Vagina (tissue), 2 donors: ENCODE measurements at places on chromosomes 7 and 10. TPM values are rescaled to one million over a fixed set of nuclear protein-coding genes. Genes with fewer than 3 reads are reported as not detected.

The CCL24 gene
- not detected for total RNA-seq

The PAX4 gene
- total RNA-seq: not detected

The CHRM2 gene
- 1.2 TPM for total RNA-seq

The MTERF1 gene
- total RNA-seq: 8.1 TPM

The KIAA1549 gene
- 2.9 TPM for total RNA-seq

The ZNF804B gene
- total RNA-seq: not detected

The MAP3K8 gene
- 16.5 TPM for total RNA-seq

The BICC1 gene
- 15.2 TPM for total RNA-seq

DNA sequence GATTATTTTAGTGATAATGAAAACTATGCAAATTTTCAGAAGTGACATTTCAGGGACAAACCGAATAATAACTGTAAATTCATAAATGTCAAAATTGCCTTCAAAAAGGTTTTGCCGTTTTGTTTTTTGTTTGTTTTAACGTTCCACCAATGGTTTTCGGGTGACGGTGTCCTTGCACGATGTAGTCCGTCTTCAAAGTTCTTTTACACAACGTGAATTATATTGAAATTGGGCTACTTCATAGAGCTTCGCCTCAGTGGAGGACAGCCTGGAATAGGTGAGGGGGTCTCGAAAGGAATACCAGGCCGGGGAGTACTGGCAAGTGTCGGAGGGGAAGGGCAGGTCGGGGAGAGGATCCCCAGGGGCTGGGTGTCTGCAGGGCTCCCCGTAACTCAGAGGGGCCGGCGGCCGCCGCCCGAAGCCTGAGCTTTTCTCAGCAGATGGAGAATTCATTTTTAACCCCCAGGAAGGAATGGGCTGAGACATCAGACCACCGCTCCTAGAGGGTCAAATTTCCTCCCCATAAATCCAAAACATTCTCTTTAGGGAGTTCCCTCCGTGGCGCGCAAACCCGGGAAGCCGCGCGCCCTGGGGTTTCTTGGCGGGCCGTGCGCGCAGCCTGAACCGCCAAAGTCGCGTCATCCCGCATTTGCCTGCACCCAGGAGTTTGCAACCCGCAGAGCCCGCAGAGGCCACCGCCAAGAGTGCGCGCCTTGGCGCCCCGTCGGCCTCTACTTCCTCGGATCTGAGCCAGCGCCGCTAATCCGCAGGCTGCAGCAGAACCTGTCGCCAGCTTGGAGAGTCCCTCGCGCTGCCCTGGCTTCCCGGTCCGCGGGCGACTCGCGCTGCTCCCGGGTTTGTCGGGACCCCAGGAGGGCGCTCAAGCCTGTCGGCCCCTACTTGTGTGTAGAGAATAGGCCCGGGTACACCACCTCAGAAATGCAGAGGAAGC is 17.3 kb upstream of the EVX1 start:
- no peak overlapping the region for H3K27ac ChIP-seq
- no peak for DNase-seq
- H3K4me3 ChIP-seq: no peak overlapping the region
- no peaks in the 10 kb centered on the region for H3K36me3 ChIP-seq
- no peaks in the 10 kb centered on the region for H3K27me3 ChIP-seq

DNA sequence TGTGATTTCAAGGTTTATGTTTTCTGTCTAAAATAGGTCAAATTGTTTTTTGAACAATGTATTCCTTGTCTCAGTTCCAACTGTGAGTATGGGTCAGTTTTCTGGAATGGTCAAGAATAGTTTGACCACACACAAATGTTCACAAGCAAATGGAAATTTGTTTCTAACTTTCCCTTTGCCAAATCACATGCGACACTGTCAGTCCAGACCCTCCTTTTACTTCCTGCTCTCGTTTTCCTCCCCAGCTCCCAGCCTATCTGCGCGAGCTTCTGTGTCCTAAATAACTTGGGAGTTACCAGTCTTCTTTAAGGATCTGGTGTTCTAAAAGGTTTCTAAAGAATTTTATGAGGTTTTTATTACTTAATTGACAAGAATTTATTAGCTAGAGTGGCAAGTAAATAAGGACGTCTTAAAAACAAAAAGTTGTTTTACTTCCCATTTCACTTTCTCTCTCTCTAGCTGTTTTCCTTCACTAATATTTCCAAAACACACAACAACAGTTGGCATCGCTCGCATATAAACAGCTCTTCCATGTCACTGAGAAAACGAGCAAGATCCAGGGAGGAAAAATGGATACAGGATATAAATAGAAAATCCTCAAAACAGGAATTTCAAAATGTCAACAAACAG is 266.1 kb upstream of the KLF6 start:
- H3K4me1 ChIP-seq: peaks cover 33% of the 10 kb centered on the region
- H3K27ac ChIP-seq: peak overlapping the region; percentile 84
- H3K27me3 ChIP-seq: no peaks in the 10 kb centered on the region
- H3K36me3 ChIP-seq: no peaks in the 10 kb centered on the region
- peak overlapping the region; percentile 29 for H3K4me3 ChIP-seq

- H3K36me3 ChIP-seq: no peaks in the 10 kb centered on the region
- H3K27me3 ChIP-seq: no peaks in the 10 kb centered on the region
- peak overlapping the region; percentile 12 for H3K4me3 ChIP-seq
- peak overlapping the region; percentile 78 for H3K27ac ChIP-seq
- peaks cover 99% of the 10 kb centered on the region for H3K4me1 ChIP-seq
Measured at GRCh38 chr10:71981015-71981875, 17.1 kb downstream of the CHST3 start.

DNA sequence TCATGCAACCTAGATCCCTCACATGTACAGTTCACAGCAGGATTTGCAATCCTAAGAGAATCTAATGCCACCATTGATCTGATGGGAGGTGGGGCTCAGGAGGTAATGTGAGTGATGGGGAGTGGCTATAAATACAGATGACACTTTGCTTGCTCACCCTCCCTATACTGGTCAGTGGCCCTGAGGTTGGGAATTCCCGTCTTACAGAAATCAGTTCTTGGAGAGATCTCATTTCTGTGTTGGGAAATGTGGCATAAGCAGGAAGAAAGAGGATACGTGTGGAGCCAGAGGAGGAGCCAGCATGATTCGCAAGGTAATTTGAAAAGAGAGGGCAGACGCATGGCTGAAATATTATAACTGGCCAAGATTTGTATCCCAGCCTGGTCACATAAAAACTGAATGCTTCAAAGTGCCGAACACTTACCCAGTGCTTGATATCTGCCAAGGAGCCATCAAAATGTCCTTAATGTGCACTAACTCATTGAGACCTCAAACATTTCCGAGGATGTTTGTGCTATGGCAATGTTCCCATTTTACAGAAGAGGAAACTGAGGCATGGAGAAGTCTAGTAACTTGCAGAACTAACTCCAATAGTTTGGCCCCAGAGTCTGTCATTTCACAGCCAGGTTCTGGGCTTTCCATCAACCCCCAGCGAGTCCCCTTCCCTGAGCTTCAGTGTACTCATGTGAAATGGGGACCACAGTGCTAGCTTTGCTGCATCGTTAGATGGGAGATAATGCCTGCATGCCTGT is 5.5 kb upstream of the IKZF1 start:
- no peaks in the 10 kb centered on the region for H3K4me1 ChIP-seq
- H3K36me3 ChIP-seq: no peaks in the 10 kb centered on the region
- DNase-seq: no peak
- no peak overlapping the region for H3K4me3 ChIP-seq
- no peak overlapping the region for H3K27ac ChIP-seq
- no peaks in the 10 kb centered on the region for H3K27me3 ChIP-seq

GRCh38 chr10:74163319-74164068 is 12.5 kb downstream of the ADK start:
- H3K4me1 ChIP-seq: peaks cover 14% of the 10 kb centered on the region
- DNase-seq: no peak
- no peak overlapping the region for H3K4me3 ChIP-seq
- no peaks in the 10 kb centered on the region for H3K36me3 ChIP-seq
- H3K27me3 ChIP-seq: no peaks in the 10 kb centered on the region

GRCh38 chr10:46057038-46057437 is 11.0 kb upstream of the MSMB start:
- DNase-seq: no peak
- H3K27me3 ChIP-seq: no peaks in the 10 kb centered on the region
- no peaks in the 10 kb centered on the region for H3K4me1 ChIP-seq
- H3K4me3 ChIP-seq: no peak overlapping the region

DNA sequence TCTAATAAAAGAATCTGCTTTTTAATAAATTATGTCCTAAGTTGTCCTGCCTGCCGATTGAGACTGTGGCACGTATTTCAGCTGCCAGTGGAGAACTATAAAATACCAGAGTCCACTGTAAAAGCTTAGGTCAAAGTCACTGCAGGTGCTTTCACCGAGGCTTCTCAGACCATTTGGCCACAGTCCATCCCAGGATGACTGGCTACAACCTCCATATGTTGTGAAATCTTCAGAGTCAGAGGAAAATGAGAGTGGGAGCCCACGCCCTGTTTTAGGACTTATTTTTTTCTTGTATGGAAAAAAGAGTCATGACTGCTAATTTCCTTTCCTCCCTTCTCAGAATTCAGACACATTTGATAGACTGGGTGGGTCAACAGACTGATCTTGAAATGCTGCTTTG is 182.9 kb downstream of the ANK3 start:
- no peaks in the 10 kb centered on the region for H3K4me1 ChIP-seq
- no peak overlapping the region for H3K27ac ChIP-seq
- no peaks in the 10 kb centered on the region for H3K27me3 ChIP-seq

- no peaks in the 10 kb centered on the region for H3K27me3 ChIP-seq
- H3K36me3 ChIP-seq: no peaks in the 10 kb centered on the region
- H3K4me1 ChIP-seq: peaks cover 30% of the 10 kb centered on the region
- H3K27ac ChIP-seq: peak overlapping the region; percentile 24
- DNase-seq: no peak
- no peak overlapping the region for H3K4me3 ChIP-seq
Measured at GRCh38 chr10:111392910-111393309, 316.1 kb downstream of the ADRA2A start.

GRCh38 chr7:51265066-51265907 is 51.3 kb downstream of the COBL start:
- no peak for DNase-seq
- H3K27me3 ChIP-seq: no peaks in the 10 kb centered on the region
- no peak overlapping the region for H3K27ac ChIP-seq

DNA sequence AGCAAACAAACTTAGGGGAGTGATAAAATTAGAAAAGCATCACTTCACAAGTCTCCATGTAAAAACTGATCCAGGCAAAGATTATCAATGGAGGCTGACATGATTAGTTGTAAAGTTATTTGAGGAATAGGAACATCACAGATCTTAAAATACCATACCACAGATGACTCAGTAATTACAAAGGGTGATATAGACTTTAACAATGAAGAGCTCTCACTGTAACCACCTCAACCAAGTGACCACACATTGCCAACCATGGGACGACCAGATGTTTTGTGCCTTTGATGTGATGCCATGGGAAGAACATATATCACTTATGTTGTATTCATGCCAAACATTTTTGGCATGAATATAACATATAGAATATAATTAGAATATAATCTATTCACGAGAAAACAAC is 11.7 kb downstream of the AASS start:
- DNase-seq: no peak
- no peak overlapping the region for H3K27ac ChIP-seq
- no peak overlapping the region for H3K4me3 ChIP-seq
- no peaks in the 10 kb centered on the region for H3K36me3 ChIP-seq
- no peaks in the 10 kb centered on the region for H3K27me3 ChIP-seq

DNA sequence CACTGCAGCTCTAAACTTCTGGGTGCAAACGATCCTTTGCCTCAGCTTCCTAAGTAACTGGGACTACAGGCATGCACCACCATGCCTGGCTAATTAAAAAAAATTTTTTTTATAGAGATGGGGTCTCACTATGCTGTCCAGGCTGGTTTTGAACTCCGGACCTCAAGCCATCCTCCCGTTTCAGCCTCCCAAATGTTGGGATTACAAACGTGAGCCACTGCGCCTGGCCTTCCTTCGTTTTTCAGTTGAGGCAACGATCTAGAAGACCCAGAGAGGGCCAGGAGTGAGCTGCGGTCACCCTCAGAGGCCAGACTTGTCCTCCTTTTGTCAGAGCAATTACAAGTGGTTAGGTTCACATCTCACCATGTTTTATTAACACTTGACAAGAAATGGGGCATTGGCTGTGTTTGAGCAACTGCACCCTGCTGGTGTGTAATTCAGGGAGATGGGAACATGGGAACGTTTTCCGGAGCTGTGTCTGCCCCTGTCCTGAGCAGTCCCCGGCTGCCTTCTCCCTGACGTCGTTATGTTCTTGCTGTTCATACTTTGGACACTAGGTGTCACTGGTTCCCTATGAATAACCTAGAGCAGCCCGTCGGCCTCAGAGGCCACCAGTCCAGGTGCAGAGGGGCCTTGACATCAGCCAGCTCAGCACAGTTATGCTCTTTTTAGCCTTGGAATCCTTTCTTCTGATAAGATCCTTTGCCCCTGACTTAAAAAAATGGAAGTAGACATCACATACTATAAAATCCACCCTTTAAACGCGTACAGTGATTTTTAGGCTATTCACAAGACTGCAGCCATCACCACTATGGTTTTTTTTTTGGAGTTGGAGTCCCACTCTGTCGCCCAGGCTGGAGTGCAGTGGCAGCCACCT is 375.0 kb downstream of the TYW1 start:
- H3K4me3 ChIP-seq: no peak overlapping the region
- H3K4me1 ChIP-seq: no peaks in the 10 kb centered on the region
- no peaks in the 10 kb centered on the region for H3K36me3 ChIP-seq

- no peak for DNase-seq
- no peak overlapping the region for H3K27ac ChIP-seq
- peaks cover 24% of the 10 kb centered on the region for H3K4me1 ChIP-seq
- H3K27me3 ChIP-seq: no peaks in the 10 kb centered on the region
- H3K36me3 ChIP-seq: no peaks in the 10 kb centered on the region
- H3K4me3 ChIP-seq: no peak overlapping the region
Measured at GRCh38 chr10:50613150-50613549, 10.6 kb downstream of the SGMS1 start.

- H3K4me1 ChIP-seq: no peaks in the 10 kb centered on the region
- H3K27me3 ChIP-seq: no peaks in the 10 kb centered on the region
- no peak for DNase-seq
Measured at GRCh38 chr10:131690805-131691239, 210.0 kb upstream of the PPP2R2D start.

DNA sequence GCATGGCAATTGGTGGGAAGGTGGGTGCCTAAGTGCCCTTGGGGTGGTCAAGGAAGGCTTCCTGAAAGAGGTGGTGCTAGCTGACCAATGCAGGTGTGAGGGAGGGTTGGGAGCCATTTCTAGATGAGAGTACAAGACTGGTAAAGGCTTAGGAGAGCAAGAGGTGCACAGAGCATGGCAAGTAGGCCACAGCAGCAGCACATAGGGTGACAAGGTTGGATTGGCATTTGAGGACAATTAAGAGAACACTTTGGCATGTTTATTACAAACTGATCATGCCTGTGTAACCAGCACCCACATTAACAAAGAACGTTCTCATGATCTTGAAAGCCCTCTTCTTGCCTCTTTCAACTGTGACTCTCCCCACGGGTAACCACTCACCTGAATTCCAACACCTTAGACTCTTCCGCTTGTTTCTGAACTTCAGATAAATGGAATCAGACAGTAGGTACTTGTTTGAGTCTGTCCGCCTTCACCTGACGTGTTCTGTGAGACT is 107.6 kb downstream of the MYL10 start:
- H3K4me1 ChIP-seq: peaks cover 14% of the 10 kb centered on the region
- no peak for DNase-seq
- H3K4me3 ChIP-seq: no peak overlapping the region

GRCh38 chr7:86212976-86213375 is 430.7 kb upstream of the GRM3 start:
- DNase-seq: no peak
- no peak overlapping the region for H3K4me3 ChIP-seq
- H3K36me3 ChIP-seq: no peaks in the 10 kb centered on the region
- H3K4me1 ChIP-seq: no peaks in the 10 kb centered on the region
- H3K27ac ChIP-seq: no peak overlapping the region

- peaks cover 6% of the 10 kb centered on the region for H3K4me1 ChIP-seq
- H3K27ac ChIP-seq: no peak overlapping the region
- H3K36me3 ChIP-seq: no peaks in the 10 kb centered on the region
- peak overlapping the region; percentile 25 for H3K4me3 ChIP-seq
- no peaks in the 10 kb centered on the region for H3K27me3 ChIP-seq
Measured at GRCh38 chr10:84540617-84541288, 212.4 kb downstream of the CCSER2 start.
